ENCODE measurements at places on chromosomes 2 and 18. TPM values are rescaled to one million over a fixed set of nuclear protein-coding genes. Genes with fewer than 3 reads are reported as not detected.

ARL5A gene
- total RNA-seq: 44.2 TPM

EGR4 gene
- total RNA-seq: not detected

MALL gene
- total RNA-seq: 38.5 TPM

CTLA4 gene
- total RNA-seq: not detected

MAL gene
- total RNA-seq: 4.7 TPM

NDC80 gene
- total RNA-seq: not detected

ARHGEF4 gene
- total RNA-seq: 15.4 TPM

LRRC30 gene
- total RNA-seq: not detected

SLC9A4 gene
- not detected for total RNA-seq

NLRC4 gene
- total RNA-seq: 4.8 TPM

DNA sequence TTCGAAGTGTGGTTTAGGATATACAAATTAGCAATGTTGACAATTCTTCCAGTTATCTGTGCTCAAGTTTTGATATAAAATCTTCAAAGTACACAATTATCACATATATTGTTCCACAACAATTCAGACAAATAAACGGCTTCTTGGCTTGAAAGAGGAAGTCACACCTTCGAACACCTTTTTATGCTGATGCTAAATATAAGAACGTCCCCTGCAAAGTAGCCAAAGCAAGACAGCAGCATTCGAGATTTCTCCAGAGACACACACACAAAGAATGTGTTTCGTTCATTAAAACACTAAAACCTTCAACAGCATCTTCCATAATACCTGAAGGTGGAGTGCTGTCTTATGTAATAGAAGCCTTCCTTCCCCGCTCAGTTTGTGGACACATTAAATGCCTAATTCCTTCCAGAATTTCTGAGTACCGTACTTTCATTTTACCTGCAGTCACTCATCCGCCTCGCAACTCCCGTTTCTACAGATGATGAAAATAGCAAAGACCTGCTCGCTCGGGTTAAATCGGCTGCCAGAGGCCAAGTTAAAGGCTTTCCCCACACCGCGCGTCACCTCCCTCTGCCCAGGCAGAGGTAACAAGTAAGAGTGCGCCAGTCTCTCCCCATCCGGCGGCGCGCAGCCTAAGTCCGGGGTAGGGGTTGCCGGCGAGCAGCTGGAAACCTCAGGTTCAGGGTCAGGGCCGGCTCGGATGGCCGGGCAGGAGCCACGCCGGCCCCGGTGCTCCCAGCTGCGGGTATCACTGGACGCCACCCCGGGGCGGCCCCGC is 847 bp downstream of the SERPINE2 start:
- DNase-seq: no peak

DNA sequence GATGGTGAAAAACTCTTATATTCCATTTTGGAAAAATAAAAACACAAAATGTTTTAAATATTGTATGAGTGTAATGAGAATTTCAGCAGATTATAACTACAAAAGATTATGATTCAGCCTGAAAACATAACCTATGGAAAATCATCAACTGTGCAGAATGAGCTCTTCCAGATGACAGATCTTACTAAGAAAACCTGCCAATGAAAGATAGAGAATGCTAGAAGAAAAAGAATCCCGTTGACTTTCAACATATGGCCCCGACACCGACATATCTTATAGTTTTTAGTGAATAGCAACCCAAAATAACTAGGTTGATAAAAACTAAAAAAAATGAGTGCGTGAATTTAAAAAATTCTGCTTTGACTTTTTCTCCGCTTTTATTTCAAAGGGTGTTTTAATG is 178.0 kb downstream of the BABAM2 start:
- DNase-seq: no peak

- DNase-seq: no peak
These were observed 84.3 kb downstream of the FANCL start for GRCh38 chr2:58156780-58157179.

- DNase-seq: no peak
These were observed 48.3 kb downstream of the TTC21B start for GRCh38 chr2:165905269-165905668.

GRCh38 chr18:63508596-63508995 is 31.8 kb downstream of the SERPINB5 start:
- DNase-seq: no peak

DNA sequence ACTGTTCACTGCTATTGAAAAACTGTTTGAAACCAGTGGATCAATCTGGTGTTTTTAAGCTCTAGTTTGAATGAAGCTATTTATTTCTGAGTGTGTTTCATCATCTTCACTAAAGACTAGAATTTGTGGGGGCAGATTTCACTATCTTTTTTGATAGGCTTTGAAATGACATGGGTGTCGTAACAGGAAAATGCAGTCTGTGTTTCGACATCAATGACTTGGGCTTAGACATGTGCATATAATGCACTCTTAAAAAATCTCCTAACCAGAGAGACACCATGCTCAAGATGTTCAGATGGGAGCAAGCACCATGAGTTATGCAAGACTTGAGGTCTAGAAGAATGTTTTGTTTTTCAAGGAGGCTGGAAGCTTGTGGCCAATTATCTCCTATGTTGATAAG is 221.6 kb downstream of the GPD2 start:
- DNase-seq: no peak

DNA sequence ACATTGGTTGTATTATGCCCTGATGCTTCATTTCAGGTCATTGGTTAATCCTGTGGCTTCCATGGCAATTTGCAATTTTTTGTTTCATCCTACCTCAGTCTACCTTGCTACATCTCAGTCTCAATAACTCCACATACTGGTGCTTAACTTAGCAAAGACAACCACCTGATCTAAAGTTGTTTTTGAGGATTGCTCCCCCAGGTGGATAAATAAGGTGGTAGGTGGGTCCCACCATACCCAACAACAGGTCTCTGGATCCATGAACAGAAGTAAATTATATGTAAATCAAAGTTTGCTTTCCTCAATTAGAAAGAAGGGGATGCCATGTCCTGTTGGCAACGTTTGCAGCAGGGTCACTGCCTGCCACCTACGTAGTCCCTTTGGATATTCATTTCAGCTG is 7.0 kb downstream of the XIRP2 start:
- DNase-seq: no peak

- DNase-seq: no peak
These were observed 31.8 kb downstream of the NYAP2 start for GRCh38 chr2:225431105-225431863.

DNA sequence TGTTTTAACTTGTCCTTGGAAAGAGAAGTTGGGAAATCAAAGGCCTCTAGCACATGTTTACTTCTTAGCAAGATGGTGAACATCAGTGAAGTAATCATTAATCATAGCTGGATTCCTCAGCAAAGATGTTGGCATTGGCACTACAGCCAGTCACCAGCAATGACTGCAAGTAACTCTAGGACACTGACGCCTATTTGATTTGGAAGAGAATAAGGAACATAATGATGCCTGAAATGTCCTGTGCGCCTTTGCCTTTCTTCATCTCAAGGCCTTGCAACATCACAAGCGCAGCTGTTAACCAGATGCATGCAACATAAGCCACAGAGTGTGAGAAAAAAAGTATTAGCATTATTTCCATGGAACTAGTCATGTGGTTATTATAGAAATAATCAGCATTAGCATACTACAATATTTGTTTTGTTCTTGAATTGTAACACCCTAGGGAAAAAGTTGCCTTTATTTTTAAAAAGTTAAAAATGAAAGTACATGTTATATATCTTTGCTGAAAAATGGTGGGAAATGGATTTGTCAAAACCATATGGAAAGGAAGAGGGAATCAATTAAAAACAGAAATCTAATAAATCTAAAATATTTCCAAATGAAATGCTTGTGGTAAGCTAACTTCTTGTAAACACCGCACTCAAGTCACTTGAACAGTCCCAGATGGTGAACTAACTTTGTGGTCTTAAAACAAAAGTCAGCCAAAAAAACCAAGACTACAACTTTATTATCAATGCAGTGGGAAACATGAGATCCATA is 55.6 kb downstream of the THADA start:
- peak; percentile 38 for DNase-seq

- no peak for DNase-seq
These were observed 3.7 kb downstream of the SEMA4C start for GRCh38 chr2:96866149-96866548.

DNA sequence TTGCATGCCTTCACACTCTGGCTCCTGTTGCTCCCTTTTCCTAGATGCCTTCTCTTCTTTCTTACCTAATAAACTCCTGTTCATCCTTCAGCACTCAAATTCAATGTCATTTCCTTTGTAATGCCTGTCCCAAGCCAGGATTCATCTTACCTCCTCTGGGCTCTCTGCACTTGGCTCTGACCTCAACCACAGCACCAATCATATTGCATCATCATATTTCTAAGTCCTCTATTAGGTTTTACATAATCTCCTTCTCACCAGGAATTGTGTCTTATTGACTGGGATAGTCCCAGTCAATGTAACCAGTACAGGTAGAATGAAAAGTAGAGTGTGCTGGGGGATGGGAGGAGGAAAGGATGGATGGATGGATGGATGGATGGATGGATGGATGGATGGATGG is 187.1 kb downstream of the NRP2 start:
- no peak for DNase-seq

DNA sequence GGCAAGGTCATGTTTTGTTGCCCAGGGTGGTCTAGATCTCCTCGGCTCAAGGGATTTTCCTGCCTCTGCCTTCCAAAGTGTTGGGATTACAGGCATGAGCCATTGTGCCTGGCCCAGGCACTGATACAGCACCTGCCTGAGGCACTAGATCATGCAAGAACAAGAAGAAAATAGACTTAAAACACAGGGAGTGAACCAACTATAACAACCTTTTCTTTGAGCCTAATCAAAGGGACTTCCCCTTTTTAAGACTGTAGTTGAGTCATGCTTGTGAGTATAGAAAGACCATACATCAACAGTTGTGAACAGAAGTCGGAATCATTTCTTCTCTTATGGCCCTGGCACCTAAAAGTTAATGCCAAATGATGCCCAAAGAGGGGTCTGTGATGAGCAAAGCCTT is 47.9 kb upstream of the MAPRE2 start:
- no peak for DNase-seq

- no peak for DNase-seq
These were observed 110.5 kb downstream of the ESCO1 start for GRCh38 chr18:21489919-21490495.

GRCh38 chr2:139259422-139260051 is 479.3 kb upstream of the NXPH2 start:
- DNase-seq: no peak

DNA sequence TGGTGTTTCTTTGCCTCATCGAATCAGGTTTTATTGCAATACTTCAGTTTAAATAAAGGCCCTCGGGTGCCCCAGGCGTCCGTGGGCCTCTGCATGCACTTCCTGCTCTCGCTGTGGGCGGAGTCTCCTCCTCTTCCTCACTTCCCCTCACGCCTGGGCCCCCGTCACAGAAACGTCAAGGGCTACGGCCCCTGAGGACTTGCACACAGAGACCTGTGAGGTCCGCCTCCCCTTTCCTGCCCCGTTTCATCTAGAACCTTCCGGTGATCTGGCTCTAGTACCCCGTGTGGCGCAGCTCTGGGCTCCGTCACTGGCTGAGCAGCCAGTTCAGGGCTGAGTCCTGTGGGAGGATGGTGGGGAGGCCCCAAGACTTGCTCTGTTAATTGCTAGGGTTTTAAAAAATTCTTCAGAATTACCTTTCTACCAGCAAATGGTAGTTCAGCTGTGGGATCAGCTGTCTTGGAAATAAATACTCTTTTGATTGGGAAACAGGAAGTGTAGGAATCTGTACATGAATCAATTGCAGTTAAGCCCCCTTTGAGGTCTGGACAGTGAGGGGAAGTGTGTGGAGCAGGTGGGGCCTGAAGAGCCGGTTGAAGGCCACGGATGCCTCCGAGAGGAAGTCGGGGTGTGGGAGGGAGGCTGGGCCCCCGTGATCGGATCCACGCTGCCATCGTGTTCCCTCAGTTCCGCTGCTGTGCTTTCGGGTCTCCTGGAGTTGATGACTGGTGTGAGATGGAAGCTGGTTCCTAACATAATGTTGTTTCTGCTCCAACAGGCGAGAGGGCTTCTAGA is 10.2 kb downstream of the NFATC1 start:
- DNase-seq: no peak

GRCh38 chr18:22233266-22233665 is 63.9 kb downstream of the GATA6 start:
- no peak for DNase-seq

DNA sequence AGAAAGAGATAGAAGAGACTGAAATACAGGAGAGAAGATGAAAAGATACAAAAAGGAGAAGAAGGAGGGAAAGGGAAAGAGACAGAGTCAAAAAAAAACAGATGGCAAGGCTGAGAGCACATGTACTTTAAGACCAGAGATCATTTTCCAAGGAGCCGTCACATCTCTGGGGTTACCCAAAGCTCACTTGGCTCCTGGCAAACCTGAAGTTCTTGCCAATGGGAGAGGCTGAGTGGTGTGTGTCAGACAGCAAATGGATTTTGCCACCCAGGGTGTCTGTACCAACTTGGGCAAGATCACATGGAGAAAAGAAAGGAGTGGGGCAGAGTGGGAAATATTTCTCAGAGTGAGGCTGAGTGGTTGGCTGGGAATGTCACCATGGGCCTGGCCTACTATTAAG is 219.3 kb upstream of the TNP1 start:
- no peak for DNase-seq

Data from omental fat pad (tissue), 4 donors.